Activated CD4-positive, alpha-beta T cell treated with anti-CD3 and anti-CD28 coated beads, Interleukin-2, amount 10 ng/mL, durations not matched to agents 7 days and 5 days (primary cell): ENCODE measurements at places on chromosomes 16 and 17. TPM values are rescaled to one million over a fixed set of nuclear protein-coding genes. Genes with fewer than 3 reads are reported as not detected.

DNA sequence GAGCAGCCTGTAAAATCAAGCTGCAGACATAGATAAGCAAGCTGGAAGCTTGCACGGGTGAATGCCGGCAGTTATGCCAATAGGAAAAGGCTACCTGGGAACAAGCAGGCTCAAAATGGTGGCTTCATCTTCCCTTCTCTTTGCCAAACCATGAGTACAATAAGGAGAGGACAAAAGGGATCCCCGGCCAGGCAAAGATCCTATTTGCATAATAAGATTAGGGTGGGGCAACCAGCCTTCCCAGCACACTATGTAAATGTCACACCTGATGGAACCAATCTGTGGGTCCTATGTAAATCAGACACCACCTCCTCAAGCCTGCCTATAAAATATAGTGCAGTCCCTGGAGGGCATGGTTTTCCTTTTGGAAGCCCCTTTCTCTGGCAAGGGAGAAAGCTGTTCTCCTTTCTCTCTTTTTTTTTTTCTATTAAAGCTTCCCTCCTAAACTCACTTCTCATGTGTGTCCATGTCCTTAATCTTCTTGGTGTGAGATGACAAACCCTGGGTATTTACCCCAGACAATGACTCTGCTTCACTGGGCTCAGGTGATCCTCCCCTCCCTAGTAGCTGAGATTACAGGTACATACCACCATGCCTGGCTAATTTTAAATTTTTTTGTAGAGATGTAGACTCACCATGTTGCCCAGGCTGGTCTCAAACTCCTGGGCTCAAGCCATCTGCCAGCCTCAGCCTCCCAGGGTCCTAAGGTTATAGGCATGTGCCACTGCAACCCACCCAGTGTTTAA lies 44.2 kb downstream of the PSMD12 start:
- H3K4me1 ChIP-seq, result no peaks in the 10 kb centered on the region

AANAT gene
- total RNA-seq, result not detected

DNA sequence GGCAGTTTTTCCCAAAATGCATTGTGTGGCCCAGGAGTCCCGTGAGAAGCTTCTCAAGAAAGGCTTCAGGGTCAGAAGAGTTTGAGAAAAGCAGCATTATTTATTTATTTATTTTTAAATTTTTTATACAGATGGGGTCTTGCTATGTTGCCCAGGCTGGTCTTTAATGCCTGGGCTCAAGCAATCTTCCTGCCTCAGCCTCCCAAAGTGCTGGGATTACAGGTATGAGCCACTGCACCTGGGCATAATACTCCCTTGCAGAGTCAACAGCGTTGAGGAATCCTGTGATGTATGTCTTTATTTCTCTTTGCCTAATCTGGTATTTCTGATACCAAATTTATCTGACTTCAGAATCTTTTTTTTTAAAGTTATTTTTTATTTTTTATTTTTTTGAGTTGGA lies 15.2 kb downstream of the LAT start:
- H3K4me3 ChIP-seq, result no peak overlapping the region
- no peaks in the 10 kb centered on the region for H3K27me3 ChIP-seq
- H3K36me3 ChIP-seq, result no peaks in the 10 kb centered on the region
- H3K4me1 ChIP-seq, result peaks cover 9% of the 10 kb centered on the region
- no peak overlapping the region for H3K27ac ChIP-seq

GRCh38 chr17:17532991-17533390 lies 36.8 kb upstream of the RASD1 start:
- no peak overlapping the region for H3K27ac ChIP-seq
- no peaks in the 10 kb centered on the region for H3K4me1 ChIP-seq
- no peak for DNase-seq
- no peak overlapping the region for H3K4me3 ChIP-seq
- no peaks in the 10 kb centered on the region for H3K36me3 ChIP-seq

DNA sequence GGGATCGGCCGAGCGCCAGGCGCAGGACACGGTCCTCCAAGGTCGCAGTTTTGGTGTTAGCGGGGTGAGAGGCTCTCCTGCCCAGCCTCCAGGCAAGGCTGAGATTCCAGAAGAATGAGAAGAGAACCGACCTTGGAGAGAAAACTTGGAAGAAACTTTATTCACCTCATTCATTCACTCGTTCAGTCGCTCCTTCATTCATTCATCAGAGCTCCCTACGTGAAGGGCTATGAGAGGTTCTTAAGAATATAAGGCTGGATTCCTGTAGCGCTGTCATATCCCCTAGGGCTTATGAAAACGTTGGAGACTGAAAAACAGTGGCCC lies 991 bp upstream of the MYH10 start:
- peaks cover 57% of the 10 kb centered on the region for H3K27me3 ChIP-seq
- H3K4me1 ChIP-seq, result peaks cover 11% of the 10 kb centered on the region
- H3K36me3 ChIP-seq, result no peaks in the 10 kb centered on the region
- no peak for DNase-seq
- H3K4me3 ChIP-seq, result peak overlapping the region; percentile 87

RHBDL1 gene
- total RNA-seq, result 1.5 TPM

- H3K4me1 ChIP-seq, result no peaks in the 10 kb centered on the region
- no peaks in the 10 kb centered on the region for H3K36me3 ChIP-seq
- no peak overlapping the region for H3K4me3 ChIP-seq
- H3K27me3 ChIP-seq, result no peaks in the 10 kb centered on the region
These were observed 34.6 kb upstream of the MYOCD start for GRCh38 chr17:12631076-12631475.

HBA2 gene
- 0.40 TPM for total RNA-seq

TMEM94 gene
- total RNA-seq, result 82.1 TPM

USP6 gene
- 0.05 TPM for total RNA-seq

DNA sequence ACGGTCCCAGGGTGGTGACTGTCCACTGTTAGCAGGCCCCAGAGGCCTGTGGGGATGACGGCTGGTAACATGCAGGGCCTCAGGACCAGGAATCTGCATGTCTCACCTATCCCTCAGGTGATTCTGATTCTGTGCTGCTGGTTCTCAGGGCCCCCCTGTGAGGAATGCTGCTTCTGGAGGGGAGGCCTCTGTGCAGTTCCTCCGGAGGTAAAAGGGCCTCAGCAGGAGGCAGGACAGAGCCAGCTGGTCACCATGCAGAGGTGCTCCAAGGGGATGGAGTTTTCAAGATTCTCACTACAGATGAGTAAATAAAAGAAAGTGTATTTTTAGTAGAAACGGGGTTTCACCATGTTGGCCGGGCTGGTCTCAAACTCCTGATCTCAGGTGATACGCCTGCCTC lies 33.8 kb downstream of the CLEC16A start:
- no peak for DNase-seq
- no peaks in the 10 kb centered on the region for H3K27me3 ChIP-seq
- H3K4me3 ChIP-seq, result no peak overlapping the region
- H3K36me3 ChIP-seq, result peaks cover 55% of the 10 kb centered on the region
- peak overlapping the region; percentile 81 for H3K27ac ChIP-seq
- peaks cover 88% of the 10 kb centered on the region for H3K4me1 ChIP-seq
